ENCODE measurements at places on chromosomes 13 and 19.

- DNase-seq, result no peak
Measured at GRCh38 chr19:40191836-40192646, 815 bp downstream of the MAP3K10 start.

DNA sequence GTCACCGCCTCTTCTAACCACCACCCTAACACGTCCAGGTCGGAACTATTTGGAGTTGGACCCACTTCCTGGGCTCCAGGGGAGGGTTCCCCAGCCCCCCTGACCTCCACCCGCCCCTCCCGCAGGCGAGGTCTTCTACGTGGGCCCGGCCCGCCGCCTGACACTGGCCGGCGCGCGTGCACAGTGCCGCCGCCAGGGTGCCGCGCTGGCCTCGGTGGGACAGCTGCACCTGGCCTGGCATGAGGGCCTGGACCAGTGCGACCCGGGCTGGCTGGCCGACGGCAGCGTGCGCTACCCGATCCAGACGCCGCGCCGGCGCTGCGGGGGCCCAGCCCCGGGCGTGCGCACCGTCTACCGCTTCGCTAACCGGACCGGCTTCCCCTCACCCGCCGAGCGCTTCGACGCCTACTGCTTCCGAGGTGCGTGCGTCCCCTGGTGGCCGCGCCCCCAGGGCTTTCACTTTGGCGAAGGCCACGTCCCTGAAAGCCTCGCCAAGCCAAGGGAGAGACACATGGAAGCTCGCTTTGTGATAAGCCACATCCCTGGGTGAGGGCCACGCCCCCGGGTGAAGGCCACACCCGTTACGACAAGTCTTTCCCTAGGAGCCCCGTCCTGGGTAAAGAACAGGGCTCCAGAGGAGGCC lies 13.2 kb downstream of the NCAN start:
- no peak for DNase-seq

DNA sequence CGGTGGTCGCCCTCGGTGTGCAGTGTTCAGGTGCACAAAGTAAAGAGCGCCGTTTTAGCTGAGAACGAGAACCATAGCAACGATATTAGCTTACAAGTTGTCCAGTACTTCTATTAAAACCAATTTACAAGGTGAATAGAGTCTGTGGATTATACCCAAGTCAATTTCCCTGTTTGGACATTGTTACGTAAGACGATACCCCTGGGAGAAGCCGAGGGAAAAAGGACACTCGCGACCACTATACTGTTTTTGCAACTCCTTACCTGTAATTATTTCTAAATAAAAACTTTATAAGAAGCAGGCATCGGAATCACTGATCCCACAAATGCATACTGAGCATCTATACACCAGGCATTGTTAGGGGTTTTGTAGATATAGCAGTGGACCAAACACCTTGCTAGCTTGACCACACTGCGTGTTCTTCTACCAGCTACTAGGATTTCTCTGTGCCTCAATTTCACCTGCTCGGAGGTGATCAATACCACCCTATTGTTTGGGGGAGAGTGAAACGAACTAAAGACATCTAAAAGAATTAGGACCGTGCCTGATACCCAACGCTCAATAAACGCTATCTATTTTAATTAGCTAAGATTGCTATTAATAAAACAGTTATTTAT lies 488 bp upstream of the EEF2 start:
- no peak for DNase-seq

DNA sequence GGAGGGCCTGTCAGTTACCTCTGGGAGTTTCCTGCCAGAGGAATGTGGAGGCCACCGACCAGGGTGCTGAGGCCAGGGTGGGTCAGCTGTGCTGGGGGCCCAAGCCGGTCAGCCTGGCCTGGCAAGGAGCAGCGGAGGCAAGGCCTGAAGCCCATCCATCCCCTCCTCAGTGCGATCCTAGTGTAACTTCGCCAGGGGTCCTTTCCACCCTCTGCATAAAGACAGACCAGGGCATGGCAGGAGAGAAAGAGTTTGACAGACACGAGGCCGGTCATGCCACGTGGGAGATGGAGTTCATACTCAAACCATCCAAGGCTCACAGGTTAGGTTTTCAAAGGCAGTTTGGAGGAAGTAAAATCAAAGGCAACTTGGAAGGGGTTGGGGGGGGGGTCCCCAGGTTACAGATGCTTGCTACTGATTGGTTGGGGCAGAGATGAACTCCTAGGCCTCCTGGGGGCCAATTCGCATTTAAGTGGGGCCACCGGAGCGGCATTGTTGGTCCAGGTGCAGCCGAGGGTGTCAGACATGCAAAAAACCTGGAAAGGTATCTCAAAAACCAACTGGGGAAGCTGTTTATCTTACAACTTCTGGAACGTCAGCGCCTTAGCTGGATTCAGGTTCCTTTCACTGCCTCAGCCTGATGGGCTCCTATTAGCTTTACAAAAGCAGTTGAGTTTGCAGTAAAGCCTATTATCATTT lies 36.8 kb upstream of the DPRX start:
- no peak for DNase-seq

- no peak for DNase-seq
Measured at GRCh38 chr19:14434543-14435319, 1.6 kb downstream of the PKN1 start.

DNA sequence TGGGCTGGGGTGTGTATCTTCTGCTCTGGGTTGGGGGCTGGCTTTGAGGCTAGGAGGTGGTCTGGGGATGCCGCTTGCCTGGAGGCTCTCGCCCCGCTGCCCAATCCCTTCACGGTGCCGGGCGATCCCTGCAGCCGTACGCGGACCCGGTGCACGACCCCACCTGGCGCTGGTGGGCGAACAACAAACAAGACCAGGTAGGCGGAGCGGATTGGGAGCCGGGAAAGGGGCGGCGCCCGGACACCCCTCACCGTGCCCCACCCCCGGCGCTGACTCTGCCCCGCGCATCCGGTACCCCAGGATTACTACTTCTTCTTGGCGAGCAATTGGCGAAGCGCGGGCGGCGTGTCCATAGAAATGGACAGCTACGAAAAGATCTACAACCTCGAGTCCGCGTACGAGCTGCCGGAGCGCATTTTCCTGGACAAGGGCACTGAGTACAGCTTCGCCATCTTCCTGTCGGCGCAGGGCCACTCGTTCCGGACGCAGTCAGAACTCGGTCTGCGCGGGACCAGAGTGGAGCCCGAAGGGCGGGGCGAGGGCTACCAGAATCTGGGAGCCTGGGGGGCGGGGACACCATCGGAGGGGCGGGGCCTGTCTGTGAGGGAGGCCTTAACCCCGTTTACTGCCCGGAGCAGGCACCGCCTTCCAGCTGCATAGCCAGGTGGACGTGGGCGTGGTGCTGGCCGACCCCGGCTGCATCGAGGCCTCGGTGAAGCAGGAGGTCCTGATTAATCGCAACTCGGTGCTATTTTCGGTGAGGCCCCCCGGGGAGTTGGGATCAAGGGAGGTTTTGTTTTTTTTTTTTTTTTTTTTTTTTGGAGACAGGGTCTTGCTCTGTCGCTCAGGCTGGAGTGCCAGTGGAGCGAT lies 12.1 kb upstream of the PSMD8 start:
- no peak for DNase-seq

DNA sequence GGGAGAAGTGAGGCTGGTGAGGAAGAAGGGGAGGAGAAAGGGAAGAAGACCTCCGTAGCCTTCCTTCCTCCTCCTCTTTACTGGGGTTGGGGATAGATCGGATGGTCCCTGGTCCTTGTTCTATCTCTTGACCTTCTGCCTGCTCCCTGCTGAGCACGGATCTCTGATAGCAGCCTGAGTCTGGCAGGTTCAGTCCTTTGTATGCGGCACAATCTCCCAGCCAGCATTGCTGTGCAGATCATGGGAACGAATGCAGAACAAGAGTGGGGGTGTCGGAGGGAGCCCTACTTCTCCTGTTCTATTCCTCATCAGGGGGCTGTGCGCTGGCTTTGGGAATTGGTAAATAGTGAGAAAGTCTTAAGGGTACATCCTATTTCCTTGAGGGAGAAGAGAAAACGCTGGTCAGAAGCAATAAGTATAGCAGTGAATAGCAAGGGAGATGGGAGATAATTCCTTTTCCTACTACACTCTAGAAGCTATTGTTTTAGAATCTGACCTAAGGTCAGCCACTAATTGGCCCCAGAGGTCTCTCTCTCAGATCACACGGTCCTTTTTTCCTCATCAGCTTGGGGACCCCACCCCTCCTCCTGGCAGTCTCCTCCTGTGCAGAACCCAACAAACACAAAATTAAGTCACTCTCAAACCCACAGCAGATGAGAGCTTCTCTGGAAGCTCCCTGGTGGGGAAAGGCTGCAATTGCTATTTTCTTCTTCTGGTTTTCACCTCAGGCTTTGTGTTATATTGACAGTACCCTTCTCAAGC lies 41.0 kb downstream of the KL start:
- no peak for DNase-seq

DNA sequence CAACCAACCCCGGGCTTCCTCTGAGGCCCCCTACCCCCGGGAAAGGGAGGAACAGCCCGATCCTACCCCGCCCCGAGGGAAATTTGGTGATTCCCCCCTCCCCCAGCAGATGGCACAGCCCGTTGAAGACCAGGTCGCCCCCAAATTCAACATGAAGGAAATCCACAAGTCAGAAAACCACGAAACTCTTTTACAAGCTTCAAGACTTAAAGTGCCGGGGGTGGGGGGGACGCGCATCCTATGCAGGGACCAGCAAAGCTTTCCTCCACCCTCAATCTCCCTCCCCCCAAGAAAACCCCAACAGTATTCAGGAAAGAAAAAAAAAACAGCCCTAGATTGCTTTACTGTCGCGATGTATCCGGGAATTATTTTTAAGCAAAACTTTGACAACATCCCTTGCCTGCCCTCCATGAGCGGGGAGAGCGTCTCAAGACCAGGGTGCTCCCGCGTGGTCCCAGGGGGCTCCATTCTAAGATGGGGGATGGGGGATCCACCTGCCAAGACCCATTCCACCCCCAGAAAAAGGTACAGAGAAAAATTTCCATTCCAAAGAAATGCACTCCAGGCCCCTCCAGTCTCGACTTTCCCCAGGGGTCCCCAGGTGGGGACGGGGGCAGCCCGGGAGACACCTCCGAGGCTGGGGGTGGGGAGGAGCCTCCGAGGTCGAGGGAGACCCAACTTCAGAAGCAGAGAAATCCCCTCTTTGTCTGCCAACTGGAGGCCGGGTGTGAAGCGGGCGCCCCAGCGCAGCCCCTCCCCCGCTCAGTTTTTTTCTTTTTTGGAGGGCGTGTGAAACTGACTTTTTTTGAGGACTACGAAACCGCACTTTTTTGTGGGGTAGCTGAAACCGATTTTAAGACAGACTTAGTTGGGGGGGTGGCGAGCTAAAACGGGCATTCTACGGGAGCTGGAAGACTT lies 1.5 kb downstream of the TCF3 start:
- peak; percentile 56 for DNase-seq

- DNase-seq, result no peak
Measured at GRCh38 chr13:113756441-113757097, 2.5 kb upstream of the TMEM255B start.

GRCh38 chr19:45059258-45059965 lies 16.9 kb downstream of the ZNF296 start:
- no peak for DNase-seq

- DNase-seq, result no peak
Measured at GRCh38 chr13:113544896-113545295, 39.7 kb upstream of the TFDP1 start.

GRCh38 chr13:89363144-89363543 lies 1692.0 kb downstream of the SLITRK5 start:
- DNase-seq, result no peak

DNA sequence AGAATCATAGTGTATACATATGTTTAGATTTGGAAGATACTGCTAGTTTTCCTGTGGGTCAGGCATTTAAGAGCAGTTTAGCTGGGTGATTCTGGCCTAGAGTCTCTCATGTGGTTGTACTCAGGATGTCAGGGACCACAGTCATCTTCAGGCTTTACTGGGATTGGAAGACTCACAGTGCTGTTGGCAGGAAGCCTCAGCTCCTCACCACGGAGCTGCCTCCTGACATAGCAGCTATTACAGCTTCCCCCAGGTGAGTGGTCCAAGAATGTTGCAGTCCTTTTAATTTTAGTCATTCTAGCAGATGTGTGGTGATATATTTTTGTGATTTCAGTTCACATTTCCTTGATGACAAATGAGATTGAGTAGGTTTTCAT lies 16.9 kb upstream of the GPR18 start:
- DNase-seq, result no peak

DNA sequence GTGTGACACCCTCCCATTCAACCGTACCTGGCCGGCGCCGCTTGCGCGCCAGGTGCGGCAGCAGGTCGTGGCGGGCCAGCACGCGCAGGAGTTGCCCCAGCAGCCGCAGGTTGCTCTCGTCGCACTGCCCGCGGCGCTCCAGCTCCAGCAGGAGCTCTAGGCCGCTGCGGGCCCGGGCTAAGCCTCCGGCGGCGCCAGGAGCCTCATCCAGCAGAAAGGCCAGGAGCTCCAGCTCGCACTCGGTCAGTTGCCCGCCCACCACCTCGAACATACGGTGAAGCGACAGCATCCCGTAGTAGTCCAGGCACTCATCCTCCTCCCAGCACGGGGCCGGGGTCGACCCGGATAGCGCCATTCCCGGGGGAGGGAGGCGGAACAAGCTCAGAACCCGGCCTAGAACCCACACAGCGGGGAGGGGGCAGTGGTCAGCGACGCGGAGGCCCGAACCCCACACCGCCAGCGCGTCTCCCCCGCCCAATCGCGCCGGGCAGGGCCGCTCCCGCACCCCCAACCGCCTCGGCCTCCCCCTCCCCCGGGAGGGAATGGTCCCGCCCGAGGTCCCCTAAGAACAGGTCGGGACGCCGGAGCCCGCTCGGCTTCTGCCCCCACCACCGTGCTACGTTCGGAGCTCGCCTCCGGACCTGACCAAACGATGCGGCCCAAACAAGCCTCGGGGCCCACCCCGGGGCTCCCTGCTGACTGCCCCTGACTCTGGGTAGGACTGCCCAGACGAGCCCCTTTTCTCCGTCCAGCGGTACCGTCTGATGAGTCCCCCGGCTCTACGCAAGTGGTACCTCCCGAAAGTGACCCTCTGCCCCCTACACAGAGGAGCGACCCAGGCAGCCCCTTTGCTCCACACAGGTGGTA lies 591 bp downstream of the DEDD2 start:
- DNase-seq, result no peak

Data from GM12878 (cell line).